Caki2 (cell line): ENCODE measurements at places on chromosomes 2 and 18.

DNA sequence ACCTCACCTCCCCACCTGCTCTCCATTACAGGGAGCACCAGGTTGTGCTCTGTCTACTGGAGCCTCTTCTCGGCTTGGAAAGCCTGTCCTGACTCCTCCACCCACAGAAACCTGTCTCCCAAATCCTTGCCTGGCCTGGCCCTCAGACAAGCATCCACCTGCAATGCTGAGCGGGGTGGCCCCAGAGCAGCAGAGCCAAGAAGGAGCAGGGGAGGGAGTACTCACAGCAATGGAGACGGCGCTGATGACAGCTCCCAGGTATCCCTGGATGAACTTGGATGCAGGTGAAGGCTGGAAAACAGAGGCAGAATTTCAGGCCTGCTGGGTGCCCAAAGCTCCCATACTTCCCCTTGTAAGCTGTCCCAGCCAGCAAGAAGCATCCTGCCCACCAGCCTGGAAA is 72.8 kb downstream of the SFXN5 start:
- DNase-seq, result no peak

- DNase-seq, result no peak
Observed at GRCh38 chr2:190662754-190663153, 13.9 kb downstream of the NAB1 start.

DNA sequence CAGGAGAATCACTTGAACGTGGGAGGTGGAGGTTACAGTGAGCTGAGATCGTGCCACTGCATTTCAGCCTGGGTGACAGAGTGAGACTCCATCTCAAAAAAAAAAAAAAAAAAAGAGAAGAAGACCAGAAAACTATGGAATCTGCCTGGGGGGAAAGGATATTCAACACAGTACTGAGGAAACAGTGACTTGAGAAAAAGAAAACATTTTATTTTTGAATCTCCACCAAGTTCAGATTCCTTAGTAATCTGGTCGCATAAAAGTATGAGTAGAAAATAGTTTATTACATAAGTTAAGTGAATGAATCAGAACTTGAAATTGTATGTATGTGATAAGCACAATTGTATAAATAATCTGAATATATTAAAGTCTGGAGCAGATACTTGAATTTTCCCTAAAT is 13.0 kb upstream of the HAT1 start:
- DNase-seq, result no peak

DNA sequence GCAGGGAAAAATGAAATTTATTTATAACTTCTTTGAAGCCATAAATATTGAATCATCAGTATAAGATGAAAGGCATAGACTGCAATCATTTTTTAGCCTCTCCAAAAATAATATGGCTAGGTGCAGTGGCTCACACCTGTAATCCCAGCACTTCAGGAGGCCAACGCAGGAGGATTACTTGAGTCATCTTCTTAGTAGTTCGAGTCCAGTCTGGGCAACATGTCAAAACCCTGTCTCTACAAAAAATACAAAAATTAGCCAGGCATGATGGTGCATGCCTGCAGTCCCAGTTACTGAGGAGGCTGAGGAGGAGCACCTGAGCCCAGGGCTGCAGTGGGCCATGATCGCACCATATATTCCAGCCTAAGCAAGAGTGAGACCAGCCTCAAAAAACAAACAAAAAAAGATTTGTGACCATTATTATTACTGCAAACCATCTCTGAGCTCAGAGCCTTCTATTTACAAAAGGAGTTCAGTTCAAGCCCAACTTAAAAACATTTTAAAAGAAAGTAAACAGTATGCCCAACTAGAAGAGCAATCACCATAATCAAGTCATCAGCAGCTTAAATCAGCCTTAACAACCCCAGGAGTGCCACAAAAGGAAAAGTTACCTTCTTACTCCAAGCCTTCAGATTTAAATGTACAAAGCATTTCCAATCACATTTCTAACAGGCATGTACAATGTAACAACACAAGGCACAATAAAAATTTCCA is 37.5 kb downstream of the KCNG3 start:
- no peak for DNase-seq

DNA sequence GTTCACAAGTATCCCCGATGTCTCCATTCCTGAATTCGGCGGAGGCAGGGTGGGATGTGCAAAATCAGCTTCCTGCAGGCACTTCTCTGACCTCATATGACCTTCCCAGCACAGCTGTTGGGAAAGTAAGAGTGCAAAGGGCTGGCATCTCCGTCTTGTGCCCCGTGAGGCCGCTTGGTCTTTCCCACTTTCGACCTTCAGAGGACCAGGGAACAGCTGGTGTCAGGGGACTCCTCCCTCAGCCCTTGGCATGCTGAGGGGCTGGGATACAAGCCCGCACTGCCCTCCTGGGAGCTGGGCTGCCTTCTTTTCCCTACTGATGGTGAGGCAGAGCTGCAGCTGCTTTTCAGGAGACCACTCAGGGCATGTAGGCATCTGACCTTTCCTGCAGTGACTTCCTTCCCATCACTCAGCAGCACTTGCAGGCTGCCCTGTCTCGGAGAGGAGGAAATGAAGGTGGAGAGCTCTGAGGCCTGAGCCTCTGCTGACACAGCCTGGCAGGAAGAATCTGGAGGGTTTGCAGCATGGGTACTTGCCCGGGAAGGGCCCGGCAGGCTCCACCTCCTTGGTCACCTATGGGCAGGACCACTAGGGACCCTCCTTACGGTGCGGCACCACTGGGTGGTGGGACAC is 277.2 kb upstream of the HS6ST1 start:
- DNase-seq, result no peak

DNA sequence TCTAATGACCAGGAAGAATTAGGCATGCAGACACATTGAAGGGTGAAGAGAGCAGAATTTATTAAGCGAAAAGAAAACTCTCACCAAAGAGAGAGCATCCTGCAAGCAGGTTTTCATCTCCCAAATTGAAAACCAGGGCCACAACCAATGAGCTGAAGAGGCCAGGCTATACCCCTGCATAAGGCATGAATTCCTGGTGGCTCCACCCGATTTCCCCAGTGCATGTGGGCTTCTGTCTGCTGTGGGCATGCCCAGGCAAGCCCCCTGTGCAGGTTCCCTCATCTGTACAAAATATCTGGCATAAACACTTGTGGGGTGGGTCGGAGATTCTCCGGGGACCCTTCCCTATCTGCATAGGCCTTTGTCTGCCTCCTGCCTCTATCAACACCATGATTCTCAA is 621.6 kb upstream of the LRRTM1 start:
- no peak for DNase-seq

DNA sequence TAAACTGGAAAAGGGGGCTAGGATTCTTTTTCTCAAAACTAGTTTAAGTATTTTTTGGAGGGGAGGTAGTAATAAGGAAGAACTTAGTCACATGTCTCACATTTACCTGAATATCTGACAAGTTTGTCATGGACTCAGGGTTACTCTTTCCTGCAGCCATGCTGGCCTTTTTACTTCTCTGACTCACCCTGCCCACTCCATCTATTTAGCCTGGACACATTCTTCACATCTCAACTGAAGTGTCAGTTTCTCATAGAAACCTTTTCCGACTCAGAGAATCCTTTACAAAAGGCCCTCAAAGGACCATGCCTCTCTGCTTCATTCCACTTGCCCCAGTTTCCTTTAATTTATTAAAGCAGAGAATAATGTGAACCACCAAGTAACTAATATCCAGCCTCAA is 42.6 kb downstream of the SCN7A start:
- DNase-seq, result no peak

DNA sequence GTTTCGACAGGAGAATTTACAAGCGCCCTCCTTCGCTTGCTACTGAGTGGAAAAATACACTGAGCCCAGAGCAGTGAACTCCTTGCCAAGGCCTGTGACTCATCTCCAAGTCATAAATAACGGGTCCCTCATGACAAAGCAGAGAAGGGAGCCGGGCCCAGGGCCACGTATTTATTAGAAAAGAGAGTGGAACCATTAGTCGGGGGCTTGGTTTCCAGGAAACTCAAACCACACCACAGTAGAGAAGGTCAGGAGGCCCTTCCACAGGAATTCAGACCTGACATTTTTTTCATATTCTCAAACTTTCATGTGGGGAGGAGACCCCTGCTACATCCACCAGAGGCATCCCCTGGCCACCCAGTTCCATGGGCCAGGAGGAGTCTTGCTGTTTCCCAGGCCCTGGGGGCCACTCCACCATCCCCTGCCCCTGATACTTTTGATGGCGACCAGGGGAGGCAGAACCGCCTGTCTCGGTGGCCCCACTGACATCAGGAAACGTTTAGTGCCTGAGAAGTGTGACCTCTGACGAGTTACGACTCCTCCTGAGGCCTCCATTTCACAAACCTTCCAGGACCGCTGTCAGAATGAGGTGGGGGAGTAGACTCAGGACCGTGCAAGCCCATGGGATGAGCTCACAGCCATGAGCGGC is 289.7 kb downstream of the DYSF start:
- DNase-seq, result peak; percentile 88
